Fibroblast of pulmonary artery (primary cell): ENCODE measurements at places on chromosomes 7 and 10.

GRCh38 chr7:148809856-148810255, 74.2 kb downstream of the EZH2 start:
- DNase-seq, result no peak

GRCh38 chr7:47302560-47302959, 279.4 kb downstream of the TNS3 start:
- DNase-seq, result no peak

DNA sequence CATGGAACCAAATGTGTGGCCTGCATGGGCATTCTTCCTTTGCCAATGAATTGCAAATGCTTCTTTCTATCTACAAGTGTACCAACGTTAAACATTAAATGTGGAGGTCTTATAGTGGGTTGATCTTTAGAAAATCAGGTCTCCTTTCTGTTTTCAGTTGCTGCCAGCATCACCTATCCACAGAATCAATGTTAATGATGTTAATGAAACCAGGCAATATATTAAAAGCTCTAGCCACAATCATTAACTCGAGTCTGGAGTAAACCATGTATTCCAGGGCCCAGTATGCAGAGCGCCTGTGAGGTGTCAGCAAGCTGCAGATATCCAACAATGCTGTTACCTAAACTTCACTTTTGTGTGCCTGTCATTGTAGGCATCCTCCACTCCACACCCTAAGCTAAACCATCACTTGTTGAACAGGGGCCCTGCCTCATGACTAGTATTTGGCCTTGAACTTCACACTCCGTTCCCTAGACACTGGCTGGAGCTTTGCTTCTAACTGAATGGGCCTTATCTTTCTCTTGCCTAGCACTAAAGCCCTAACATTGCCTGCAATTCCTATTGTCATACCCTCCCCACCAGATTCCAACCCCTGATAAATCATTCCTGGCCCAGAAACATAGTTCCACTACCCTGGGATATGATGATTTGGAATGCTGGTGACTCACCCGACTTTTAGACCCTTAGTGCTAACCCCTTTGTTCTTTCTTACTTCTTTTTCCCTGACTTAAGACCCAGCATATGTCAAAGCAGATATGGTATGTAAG, 24.3 kb upstream of the ITGB8 start:
- DNase-seq, result peak; percentile 44

GRCh38 chr10:77641788-77642397, 4.3 kb upstream of the KCNMA1 start:
- DNase-seq, result peak; percentile 86

GRCh38 chr7:132380059-132380458, 196.2 kb downstream of the PLXNA4 start:
- peak; percentile 92 for DNase-seq

DNA sequence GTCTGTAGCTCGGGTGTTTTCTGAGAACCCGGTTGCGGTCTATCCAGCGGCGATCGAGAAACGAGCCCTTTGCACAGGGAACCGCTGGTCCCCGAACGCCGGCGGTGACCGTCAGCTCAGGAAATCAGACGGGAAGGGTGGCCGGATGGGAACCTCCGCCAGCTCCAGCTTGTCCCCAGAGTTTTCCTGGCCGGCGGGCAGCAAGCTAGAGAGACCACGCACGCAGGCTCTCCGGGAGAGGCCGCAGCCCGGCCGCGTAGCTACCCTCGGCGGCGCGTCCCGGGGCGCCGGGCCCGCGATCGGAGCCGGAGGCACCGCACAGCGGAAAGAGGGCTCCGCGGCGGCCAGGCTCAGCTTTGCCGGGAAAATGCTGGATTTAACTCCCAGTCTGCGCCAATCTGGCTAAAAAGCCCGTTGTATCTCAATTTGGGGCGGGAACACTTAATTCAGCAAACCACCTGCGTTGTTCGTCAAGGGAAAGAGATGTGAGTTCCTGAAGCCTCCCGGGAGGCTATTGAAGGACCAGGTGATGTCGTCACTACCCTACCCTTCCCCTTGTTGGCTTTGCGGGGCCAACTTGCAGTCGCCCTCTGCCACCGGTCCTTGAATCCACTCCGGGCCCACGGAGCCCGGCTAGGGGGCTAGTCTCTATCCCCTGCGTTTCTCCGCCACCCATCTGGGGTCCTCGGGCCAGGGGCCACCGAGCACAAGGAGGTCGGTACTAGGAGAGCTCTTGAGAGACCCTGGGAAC, 859 bp upstream of the CH25H start:
- no peak for DNase-seq

DNA sequence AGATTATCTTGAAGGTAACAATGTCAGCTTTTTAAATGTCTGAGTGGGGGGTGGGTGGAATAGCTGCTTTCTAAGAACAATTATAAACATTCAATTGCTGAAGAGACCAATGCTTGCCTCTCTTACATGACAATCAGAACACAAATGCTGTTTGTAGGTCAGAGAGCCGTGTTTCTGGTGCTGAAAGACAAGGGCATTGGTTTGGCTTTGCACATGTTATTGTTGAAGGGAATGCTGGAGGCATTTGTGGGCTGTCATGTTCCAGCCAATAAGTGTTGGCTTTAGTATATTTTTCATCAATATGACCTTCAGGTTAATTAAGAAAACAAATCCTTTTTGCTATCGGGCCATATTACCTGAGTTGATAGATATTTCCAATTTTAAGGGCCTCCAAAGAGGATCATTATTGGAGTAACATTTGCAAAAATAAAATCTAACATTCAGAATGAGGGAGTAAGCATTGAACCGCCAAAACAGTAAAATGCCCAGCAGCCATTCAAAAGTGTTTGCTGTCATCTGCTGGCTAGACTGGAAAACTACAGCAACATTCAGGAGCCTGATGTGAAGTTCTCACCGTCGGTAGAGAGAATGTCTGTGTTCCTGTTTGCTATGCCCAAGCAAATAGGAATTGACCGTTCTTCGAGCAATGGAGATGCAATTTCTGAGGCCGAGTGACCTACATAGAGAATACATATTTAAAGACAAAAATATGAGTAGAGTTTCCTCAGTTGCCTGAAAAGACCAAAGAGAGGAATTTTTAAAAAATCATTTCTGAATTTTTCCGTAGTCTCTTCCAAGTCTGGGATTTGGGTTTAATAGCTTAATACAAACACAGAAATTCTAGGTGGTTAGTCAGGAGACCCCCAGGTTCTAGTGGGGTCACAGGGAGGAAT, 118.9 kb downstream of the APBB1IP start:
- DNase-seq, result peak; percentile 74

GRCh38 chr7:155798673-155799439, 13.4 kb downstream of the SHH start:
- no peak for DNase-seq

DNA sequence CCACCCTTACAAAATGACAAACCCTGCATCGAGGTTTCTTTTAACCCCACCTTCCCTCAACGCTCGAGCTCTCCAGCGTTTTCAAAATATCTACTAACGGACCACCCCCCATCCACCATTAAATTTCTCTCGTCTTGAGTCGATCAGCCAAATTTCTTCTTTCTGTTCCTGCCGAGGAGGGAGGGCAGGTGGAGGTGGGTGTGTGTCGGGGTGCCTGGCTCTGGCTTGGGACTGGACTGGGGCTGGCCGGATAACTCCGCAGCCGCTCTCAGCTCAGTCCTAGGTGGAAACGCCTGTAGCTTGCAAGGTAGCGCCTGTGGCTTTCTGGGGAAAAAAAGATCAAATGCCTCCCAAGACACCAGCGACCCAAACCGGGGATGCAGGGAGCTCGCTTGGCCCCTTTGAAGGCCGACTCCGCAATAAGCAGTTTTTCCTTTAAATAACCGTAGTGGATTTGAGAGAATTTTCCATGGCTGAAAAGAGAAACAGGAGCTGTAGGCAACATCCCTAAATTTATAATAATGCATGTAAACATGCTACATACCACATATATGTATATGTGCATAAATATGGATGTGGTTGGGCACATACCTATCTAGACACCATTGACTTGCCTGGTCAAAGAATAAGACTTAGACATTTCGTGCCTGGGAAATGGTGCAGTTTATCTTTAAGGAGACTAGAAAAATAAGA, 1.9 kb upstream of the TMEM178B start:
- DNase-seq, result no peak

- no peak for DNase-seq
Observed at GRCh38 chr7:14639801-14640200, 262.8 kb downstream of the DGKB start.

- no peak for DNase-seq
Observed at GRCh38 chr10:12561720-12562119, 212.4 kb downstream of the CAMK1D start.

- no peak for DNase-seq
Observed at GRCh38 chr7:130598056-130598455, 70.5 kb downstream of the COPG2 start.

- peak; percentile 9 for DNase-seq
Observed at GRCh38 chr10:76581506-76582256, 1055.9 kb downstream of the KCNMA1 start.
